Airway epithelial cell (primary cell): ENCODE measurements at places on chromosomes 4 and X. TPM values are rescaled to one million over a fixed set of nuclear protein-coding genes. Genes with fewer than 3 reads are reported as not detected.

SERTM2 gene
- not detected in 2 replicates for total RNA-seq

RTL3 gene
- not detected in 2 replicates for total RNA-seq

GPC3 gene
- 6.9 and 8.7 TPM in 2 replicates for total RNA-seq

NXF2 gene
- total RNA-seq = not detected in 2 replicates

PALLD gene
- 52.6 and 57.5 TPM in 2 replicates for total RNA-seq

ZMAT1 gene
- total RNA-seq = 0.28 TPM in 1 of 2 replicates, not detected in the other

RADX gene
- 2.2 and 2.3 TPM in 2 replicates for total RNA-seq

ERAS gene
- not detected in 2 replicates for total RNA-seq

CTAG2 gene
- not detected in 2 replicates for total RNA-seq

ATP8A1 gene
- 0.14 and 0.74 TPM in 2 replicates for total RNA-seq

GPRIN3 gene
- total RNA-seq = not detected in 2 replicates

EDA gene
- 1.2 and 1.5 TPM in 2 replicates for total RNA-seq

ZNF157 gene
- total RNA-seq = 0.14 TPM in 2 replicates
